ENCODE measurements at places on chromosomes 3 and 15. TPM values are rescaled to one million over a fixed set of nuclear protein-coding genes. Genes with fewer than 3 reads are reported as not detected.

The PLXNB1 gene
- 12.4 TPM for total RNA-seq

The LRRC15 gene
- 188 TPM for total RNA-seq

DNA sequence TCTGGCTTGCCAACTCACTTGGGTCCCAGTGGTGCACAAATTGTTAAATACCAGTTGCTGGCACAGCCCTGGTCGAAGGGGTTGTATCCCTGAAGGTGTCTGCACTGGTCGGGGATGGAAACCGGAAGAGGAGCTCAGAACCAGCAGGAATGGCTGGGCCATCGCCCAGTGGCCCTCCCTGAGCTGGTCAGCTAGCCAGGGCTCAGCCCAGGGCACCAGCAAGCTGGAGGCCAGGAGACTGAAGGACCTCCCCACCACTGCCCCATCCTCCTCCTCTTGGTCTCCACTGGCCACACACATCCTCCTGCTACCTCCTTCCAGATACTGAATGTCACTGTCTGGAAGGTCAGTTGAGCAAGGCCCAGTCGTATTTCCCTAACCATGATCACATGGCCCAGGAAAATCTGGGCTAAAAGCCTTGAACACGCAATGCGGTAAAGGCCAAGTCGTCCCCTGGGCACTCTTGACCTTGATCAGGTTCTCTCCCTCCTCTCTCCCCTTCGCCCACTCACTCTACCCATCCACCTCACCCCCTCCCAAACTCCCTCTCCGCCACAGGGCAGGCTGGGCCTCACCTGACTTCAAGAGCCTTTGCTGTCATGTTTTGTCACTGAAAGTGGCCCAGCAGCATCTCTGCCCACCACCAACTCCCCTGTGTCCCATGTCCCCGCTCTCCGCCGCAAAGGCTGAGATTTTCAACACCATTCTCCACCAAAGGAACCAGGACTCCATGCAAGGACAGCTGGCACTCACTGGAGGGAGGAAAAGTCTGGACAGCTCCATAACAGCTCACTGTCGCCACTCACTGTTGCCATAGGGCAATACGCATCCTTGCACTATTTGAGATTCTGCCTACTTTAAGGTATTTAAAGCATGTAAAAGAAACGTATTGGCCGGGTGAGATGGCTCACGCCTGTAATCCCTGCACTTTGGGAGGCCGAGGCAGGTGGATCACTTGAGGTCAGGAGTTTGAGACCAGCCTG lies 12.1 kb downstream of the ZDHHC19 start:
- H3K4me1 ChIP-seq: peaks cover 8% of the 10 kb centered on the region
- peaks cover 9% of the 10 kb centered on the region for H3K27me3 ChIP-seq
- no peak for DNase-seq
- H3K4me3 ChIP-seq: no peak overlapping the region
- no peak overlapping the region for H3K27ac ChIP-seq

- H3K36me3 ChIP-seq: no peaks in the 10 kb centered on the region
- no peak for DNase-seq
These were observed 15.7 kb downstream of the OXNAD1 start for GRCh38 chr3:16280671-16281070.
